Neural crest cell (in vitro differentiated cells): ENCODE measurements at places on chromosomes 5 and 9.

GRCh38 chr9:107462691-107463090, 26.9 kb downstream of the KLF4 start:
- no peak for DNase-seq

DNA sequence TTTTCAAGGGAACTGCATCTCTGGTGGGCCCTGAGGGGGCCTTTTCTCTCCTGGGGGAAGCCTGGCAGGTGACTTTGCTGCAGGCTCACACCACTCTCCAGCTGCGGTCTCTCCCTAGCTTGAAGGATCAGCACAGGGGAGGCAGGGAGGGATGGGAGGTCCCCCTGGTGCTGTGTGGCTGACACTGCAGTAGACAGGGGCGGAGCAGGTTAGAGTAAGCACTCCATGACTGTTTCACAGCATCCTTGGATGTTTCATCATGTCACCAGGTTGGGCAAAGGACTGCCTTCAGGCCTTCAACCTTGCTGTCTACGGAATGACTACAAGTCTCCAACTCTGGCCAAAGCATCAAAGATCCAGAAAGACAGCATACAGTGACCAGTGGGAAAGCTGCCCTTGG, 470.7 kb downstream of the CDK5RAP2 start:
- DNase-seq = peak; percentile 17

- DNase-seq = no peak
Observed at GRCh38 chr5:10513501-10514442, 50.1 kb upstream of the ANKRD33B start.

- DNase-seq = no peak
Observed at GRCh38 chr5:36613241-36613640, 6.8 kb downstream of the SLC1A3 start.

- DNase-seq = no peak
Observed at GRCh38 chr5:79567926-79568549, 44.2 kb upstream of the TENT2 start.

GRCh38 chr9:13948037-13948436, 365.9 kb downstream of the NFIB start:
- no peak for DNase-seq

DNA sequence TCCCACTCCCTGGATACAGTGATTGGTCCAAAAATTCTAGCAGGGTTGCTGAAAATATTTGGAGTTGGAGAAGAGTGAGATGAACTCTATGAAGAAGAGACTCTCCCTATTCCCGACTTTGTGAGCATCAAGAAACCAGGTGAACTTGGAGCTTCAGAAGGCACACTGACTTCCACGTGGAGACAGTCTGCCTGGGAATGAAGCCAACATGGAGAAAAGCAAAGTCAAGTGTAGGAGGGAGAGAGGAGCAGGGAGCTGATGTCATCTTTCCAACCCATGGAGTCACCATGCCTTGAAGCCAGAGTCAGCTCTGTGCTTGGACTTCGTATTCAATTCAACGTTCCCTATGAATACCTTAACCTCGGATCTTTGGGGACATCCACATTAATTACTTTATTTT, 125.1 kb downstream of the NPR3 start:
- no peak for DNase-seq

GRCh38 chr9:88497224-88497623, 37.8 kb upstream of the NXNL2 start:
- no peak for DNase-seq

- DNase-seq = peak; percentile 2
Observed at GRCh38 chr5:177023303-177023664, 788 bp downstream of the ZNF346 start.

DNA sequence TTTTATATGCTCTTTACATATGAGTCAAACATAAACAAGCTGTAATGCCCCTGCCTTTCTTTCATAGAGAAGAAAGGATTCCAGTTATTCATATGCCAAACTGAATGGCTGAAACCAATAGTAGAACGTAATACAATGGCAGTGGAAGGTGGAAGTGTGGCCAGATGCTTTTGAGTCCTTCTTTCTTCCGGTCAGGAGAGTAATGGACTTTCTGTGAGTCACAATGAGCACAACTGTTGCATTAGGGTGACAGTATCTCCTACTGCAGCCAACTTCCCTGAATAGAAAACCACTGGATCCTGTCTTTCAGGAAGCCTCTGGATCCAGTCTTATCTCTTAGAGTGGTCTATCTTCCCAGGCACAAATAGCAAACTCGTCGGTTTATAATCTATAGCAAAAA, 855.2 kb downstream of the MAT2B start:
- DNase-seq = no peak

GRCh38 chr9:95463148-95464060, 53.4 kb downstream of the PTCH1 start:
- no peak for DNase-seq

DNA sequence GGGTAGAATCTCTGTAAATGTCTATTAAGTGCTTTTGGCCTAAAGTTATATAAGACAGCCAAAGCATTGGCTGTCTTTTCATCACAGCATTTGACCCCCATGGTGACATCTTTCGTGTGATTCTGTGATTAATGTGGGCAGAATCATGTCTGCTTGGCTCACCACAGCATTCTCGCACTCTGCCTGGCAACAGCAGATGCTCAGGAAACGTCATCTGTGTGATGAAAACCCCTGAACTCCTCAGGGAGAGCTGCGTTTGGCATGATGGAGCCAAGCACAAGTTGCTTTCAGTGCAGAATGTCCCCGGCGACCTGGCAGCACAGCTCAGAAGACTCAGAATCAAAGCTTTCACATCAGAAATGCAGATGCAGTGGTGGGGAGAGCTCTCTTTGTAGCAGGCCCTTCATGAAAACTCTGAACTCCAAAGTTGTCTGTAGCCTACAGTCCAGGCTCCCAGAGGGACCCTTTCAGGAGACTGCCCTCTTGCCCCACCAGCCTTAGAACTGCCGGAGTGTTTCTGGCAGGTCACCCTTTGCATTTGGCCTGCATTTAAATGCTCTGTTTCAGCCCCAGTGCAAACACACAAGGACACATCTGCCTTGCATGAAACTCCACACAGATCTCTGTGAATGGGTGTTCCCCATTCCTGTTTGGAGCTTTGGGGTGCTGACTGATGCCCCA, 155.6 kb upstream of the PANK3 start:
- DNase-seq = no peak

DNA sequence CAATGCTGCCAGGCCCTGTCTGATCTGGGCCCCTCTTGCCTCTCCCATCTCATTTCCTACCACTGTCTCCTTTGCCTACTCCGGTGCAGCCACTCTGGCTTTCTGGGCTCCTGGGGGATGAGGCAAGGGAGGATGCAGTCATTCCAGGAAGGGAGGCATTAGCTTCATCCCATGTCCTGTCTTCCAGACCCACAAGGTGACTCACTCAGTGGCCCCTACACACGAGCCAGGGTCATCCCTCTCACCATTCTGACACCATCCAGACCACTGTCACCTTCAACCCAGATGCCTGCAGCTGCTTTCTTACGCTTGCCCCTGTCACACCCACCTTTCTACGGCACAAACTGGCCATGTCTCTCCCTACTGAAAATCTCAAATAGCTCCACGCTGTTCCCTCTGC, 19.1 kb downstream of the ACSL6 start:
- no peak for DNase-seq

DNA sequence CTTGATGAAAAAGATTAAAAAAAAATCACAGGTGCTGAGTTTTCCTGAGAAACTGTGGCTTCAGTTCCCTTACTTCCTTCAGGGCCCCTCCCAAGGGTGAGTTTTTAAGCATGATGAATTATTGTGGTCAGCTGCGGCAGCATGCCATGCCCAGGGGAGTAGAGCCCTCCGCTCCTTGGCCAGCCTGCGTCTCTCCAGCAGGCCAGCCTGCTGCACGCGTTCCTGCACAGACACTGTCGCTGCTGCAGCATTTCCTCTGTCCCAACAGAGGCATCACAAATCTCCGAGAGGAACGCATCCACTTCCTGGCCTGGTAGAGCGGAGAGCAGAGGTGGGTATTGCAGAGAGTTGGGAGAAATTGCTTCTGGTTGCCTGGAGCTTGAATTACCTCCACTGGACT, 26.1 kb upstream of the GLRA1 start:
- no peak for DNase-seq

- no peak for DNase-seq
Observed at GRCh38 chr9:4581861-4582565, 80.1 kb upstream of the PLPP6 start.

DNA sequence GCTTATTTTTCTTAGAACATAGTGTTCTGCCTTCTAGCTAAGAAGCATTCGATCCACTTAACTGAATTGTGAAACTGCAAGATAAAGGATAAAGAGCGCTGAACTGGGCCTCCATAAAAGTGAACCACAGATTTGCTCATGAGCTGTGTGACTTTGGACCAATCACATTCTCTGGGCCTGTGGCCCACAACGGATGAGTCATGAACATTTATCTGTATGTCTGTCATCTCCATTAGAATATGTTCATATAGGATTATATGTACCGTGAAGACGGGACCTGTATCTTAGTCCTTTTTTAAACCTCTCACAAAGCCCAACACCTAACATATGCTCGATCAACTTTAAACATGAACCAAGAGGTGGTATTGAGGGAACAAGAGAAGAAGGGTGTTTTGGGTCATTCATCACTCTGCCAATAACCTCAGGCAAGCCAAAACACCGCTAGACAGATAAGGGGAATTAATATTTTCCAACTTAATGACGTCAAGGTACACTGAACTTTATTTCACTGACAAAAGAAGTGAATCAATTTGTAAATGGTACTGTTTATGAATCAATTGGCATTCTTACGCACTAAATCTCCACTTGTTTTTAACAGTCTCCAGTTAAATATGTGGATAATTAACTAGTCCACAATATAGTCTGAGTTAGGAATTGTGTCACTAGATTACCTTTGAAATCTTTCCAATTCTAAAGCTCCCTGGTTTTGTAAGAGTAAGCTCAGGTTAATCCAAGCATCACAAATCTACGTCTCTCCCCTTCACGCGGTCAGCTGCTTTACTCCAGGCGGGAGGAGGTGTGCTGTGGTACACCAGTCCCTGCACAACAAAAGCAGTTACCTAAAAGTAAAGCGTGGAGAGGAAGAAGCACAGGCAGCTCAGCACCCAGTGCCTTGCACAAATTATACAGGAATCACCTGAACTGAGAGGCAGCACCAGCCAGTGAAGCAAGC, 1.6 kb downstream of the TMEM245 start:
- DNase-seq = no peak

DNA sequence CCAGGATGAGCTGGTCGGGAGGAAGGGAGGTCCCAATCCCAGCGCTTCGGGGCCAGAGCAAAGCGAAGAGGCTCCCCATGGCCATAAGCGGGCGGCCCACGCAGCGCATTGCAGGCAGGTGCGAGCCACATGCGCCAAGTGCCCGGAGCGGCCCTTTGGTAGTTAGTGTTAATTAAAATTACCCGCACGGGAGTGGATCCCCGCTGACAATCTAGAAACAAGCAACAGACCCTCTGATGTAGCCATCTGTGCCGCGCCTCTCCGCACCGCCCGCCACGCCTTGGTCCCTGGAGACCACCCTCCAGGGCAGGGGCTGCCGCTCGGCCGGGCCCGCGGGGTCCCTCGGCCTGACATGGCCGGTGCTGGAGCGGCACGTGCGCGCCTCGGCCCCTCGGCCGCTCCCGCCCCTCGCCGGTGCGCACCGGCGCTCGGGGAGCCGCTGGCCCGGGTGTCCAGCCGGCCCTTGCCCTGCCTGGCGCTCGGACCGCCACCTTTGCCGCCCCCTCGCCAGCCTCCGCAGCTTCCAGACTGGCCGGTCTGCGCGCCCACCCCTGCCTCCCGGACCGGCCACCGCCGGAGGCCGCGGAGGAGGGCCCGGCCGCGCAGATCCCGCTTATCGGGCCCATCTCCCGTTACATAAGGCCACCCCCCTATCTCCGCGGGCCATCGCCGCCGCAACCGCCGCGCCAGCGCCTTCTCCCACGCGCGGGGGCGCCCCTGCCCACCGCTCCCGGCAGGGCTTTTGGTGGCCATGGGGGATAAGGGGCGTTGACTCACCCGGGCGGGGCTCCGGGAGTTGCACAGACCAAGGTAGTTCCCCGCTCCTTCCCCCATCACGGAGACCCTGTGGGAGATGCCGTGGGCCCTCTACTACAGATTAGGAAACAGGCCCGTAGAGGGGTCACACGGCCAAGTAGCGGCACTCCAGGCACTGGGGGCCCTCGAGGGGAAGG, 1.9 kb upstream of the IL13 start:
- DNase-seq = no peak

- no peak for DNase-seq
Observed at GRCh38 chr9:74444369-74444768, 52.8 kb upstream of the RORB start.

DNA sequence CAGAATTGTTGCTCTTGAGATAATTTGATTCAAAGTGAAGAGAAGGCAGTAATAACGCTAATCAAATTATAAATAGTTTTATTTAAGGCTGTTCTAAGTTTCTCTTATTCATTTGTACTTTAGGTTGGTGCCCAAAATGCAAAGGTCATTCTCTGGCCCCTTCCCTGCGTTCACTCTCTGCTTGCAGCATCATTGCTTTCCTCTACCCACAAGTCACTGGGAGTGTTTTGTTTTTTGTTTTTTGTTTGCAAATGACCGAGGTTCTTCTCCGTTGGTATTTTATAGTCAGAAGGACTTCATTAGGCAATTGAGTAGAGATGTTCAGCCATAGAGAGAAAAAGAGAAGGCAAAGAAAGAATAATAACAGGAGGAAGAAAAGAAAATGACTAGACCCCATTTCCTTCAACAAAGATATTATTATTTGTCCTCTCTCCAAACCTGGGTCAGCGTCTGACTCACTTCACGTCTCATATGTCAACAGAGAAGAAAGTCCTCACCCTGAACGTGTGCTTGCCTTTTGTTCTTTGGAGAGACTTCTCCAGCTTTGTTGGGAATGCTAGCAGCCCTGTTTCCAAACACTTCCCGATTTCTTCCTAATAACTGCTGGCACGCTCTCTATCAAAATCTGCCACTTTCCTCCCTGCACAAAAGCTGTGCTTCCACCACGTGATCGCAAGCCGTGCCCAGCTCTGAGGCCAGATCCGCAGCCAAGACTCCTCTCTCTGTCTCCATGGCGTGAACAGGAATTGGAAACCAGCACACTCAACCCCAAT, 119.8 kb downstream of the EBF1 start:
- peak; percentile 18 for DNase-seq

- no peak for DNase-seq
Observed at GRCh38 chr5:61735995-61736394, 403.9 kb downstream of the ZSWIM6 start.

GRCh38 chr5:116825486-116825885, 250.9 kb upstream of the SEMA6A start:
- no peak for DNase-seq

- DNase-seq = no peak
Observed at GRCh38 chr9:70042461-70043215, 1.0 kb upstream of the MAMDC2 start.

- no peak for DNase-seq
Observed at GRCh38 chr5:160359816-160360215, 10.6 kb downstream of the C1QTNF2 start.

DNA sequence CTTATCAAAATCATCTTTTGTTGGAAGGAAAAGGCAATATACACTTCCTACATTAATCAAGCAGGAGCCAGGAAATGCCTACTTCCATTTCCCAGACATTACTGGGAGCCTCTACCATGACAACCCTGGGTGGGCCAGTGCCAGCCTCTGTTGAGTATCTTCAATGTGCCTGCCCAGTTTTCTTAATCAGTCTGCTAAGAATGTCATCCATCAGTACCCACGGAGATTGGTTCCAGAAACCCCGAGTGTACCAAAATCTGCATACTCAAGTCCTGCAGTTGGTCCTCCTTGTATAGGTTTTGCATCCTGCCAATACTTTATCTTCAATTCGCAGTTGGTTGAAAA, 82.4 kb downstream of the MARCHF3 start:
- no peak for DNase-seq
